ENCODE measurements at places on chromosomes 12 and 14.
A peak's percentile ranks its signal among the peaks of the same experiment; 100 is the strongest.

DNA sequence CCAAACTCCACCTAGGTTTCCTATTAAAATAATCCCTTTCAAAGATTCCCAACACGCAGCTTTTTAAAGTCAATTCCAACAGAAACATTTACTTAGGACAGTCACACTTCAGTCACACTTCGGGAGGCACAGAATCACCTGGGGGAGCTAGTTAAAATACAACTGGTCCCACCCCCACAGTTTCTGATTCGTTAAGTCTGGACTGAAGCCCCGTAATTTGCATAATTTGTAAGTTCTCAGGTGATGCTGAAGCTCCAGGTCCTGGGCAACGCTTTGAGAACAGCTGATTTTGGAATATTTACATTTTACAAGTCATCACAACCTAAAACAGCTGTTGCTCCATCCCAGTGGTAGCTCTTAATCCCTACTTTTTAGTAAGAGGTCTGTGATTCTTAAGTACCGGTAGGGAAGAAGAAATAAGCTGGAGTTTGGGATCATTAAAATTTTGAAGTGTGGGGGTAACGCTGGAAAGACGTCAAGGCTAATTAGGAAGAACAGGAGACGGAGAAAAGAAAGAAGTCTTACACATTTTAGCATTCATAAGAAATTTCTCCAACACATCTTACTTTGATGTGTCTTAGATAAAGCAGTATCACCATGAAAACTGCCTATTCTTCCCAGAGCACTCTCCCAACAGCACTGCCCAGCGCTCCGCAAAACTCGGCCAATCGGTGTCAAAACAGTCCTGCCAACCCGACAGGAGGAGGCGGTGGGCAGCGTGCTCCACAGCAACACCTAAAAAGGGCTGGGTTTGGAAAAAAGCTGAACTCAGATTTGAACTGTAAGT is 1.1 kb downstream of the IPO8 start:
- DNase-seq, result no peak

DNA sequence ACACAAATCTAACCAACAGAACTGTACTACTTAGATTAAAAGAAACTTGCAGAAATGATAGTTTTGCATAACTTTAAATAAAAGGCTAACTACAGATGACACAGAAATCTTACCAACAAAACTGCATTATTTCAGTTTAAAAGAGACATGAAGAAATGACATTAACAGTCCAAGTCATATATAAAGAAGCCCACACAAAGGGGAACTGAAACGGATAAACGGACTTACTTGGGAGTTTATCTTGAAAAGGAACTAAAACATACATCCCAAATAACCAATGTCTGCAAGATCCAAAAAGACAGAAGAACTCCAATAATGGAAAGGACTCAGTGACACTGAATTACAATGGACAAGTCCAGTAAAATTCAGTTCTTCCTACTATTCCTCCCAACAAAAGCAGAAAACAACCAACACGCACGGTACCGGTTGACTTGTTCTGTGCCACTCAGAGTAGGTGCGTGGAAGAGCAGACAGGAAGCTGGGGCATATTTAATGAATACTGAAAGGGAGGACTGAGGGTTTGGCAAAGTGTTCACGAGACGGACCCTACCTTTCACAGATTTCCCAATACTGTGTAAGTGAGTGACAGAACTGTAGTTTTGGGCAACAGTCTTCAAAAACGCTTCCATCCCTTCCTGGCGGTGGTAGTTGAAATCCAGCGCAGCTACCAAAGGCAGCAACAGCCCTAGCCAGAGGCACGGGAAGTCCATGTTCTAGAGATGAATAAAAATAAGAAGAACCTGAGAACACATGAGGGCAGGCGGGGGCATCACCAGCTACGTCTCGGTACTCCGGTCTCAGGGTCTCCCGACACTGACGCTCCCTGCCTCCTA is 627 bp downstream of the CPM start:
- DNase-seq, result peak; percentile 26

DNA sequence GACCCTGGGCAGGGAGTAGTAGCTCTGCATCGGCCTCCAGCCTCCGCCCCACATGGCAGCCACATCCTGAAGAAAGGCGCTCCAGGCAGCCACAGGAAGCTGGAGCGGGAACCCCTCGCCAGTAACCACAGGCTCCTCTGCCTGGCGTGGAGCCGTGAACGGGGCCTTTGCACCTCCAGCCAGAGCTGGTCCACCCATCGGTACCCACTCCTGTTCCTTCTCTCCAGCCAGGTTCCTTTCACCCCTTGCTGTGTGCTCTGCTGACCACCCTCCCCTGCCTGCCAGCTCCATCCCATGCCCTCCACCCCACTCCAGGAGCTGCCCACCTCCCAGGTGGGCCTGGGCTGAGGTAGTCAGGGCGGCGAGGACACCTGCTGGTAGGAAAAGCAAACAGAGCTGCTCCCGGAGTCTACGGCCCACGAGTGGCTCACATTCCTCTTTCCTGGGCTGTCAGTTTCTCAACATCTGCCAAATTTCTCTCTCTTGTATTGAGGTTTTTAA is 2.7 kb downstream of the TGFB3 start:
- no peak for DNase-seq

DNA sequence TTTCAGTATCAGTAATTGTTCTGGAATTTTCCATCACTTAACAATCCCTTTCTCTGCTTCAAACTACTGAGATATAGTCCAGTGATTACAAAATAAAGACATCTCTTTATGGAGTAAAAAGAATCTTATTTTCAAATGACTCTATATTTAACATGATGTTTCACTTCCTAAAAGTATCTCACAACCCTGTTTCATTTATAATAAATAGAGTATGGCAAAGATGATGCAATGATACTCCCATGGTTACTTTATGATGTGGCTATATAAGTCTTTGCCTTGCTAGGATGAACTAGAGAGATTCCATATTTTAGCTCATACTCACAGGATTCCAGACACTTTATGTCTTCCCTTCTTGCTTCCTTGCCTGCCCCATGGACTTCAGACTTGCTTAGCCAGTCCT is 953.5 kb upstream of the MDGA2 start:
- no peak for DNase-seq

DNA sequence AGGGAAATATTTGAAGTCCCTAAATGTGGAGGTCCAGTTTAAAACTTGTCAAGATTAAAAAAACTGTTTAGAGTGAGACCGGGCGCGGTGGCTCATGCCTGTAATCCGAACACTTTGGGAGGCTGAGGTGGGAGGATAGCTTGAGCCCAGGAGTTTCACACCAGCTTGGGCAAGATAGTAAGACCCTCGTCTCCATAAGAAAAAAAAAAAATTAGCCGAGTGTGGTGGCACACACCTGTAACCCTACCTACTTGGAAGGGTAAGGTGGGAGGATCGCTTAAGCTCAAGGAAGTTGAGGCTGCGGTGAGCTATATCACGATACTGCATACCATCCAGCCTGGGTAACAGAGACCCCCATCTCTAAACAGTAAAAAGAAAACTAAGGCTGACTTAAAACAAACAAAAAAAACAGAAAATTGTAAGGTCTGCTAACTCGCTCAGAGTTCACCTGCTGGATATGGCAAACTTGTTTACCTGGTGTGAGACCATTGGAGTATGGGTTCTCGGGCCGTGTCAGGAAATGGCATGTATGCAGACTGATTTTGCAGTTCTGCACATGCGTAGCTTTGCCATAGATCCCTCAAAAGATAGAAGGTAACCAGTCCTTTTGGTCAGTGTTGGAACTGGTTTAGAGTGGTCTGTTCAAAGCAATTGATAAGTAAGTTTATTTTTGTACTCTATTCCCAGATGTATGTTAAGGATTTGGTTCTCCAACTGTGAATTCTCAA is 2.1 kb downstream of the RNF10 start:
- no peak for DNase-seq

DNA sequence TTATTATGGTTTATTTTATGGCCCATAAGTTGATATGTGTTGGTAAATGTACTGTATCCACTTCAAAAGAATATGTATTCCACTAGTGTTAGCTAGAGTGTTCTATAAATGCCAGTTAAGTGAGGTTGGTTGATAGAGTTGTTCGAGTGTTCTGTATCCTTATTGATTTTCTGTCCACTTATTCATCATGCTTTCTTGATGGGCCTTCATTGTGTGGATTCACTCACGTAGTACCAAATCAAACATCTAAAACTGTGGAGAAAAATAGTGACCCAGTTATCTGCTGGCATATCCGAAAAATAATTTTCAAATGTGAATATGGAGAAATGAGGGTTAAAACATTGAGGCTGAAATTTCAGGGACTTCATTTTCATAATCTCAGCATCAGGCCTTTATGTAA is 230.4 kb downstream of the TRHDE start:
- DNase-seq, result no peak

GRCh38 chr14:68794851-68795596 is 2.2 kb upstream of the ZFP36L1 start:
- DNase-seq, result peak; percentile 58

DNA sequence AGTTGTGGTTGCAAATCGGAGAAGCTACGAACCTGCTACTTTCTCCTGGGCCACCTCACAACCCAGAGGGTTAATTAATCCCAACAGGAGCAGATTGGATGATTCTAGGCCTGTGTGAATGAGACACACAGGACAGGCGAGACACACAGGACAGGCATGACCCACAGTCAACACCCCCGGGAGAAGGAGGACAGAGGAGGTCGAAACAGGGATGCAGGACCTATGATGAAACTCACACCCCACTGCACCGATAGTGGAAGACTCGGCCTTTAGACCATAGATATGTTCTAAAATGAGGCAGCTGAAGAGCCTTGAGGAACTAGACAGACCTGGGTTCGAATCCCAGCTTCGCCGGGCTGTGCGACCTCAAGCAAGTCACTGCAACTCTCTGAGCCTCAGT is 11.6 kb downstream of the TMEM119 start:
- DNase-seq, result no peak

DNA sequence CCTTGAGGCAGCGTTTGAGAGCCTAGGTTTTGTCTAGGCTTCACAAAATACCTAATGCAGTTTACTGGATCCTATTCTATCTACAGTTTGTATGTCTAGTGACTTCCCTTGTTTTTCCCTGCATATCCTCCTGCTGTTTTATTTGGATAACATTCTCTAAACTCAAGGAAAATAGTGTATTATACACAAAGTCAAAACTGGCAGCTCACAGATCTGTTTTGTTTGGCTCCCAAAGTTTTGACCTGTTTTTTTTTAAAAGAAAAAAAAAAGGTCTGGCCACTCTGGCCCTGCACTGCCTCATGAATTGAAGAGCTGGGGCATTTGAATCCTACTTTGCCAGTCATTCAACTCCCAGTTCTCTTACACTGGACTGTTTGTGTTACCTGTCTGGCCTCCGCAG is 155.3 kb downstream of the KICS2 start:
- no peak for DNase-seq

DNA sequence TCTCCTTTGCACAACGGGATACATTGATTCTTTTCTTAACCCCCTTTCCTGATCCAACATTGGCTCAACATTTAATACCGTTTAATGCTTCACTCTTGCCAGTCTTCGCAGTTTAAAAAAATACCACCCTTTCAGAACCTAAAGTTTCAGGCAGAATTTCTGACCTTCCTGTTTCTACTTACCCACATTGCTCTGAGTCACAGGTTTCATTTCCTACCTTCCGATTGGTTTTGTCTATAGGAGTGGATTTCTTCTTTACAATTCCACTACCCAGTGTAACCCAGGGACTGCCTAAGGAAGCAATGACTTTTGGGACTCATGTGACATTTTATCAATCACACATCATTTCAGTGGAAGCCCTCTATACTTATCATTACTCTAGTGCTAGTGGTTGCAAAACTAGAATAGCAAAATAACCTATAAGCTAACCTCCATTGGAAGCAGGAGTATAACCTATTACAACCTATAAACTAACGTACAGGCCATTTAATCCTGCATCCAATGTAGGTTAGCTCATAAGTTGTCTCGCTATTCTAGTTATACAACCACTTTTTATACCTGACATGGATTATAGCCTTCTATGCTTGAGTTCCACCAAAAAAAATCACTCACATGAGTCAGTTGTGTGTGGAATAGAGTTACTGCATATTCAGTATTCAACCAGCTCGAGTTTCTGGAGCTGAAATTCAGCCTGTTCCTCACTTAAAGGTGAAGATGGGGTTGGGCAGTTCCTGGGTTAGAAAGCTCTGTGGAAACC is 64.9 kb upstream of the KITLG start:
- DNase-seq, result no peak

DNA sequence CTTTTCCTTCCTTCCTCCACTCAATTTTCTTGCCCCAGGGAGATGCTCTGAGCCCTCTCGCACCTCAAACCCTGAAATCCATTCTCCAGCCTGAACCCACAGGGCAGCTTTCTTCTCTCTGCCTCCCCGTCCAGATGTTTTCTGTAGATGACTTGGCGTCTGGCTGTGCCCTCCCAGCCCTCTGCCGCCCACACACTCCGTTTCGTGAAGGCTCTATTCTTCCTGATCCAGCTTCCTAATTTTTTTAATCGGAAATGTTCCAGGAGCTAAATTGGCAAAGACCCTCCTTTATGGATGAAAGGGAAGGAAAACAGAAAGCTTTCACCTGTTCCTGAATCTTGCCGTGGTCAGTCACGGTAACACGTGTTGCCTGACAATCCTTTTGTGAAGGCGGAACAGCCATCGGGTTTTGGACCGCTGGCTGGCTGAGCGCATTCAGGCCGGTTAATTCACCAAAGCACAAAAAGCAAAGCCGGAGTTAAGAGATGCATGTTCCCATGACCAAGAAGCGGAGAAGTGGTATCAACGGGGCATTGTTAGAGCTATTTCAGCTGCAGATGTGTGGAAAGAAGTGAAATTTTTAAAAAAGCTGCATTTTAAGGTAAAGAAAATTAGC is 70.2 kb upstream of the FBRSL1 start:
- no peak for DNase-seq

GRCh38 chr14:58191763-58192601 is 8.0 kb upstream of the ACTR10 start:
- DNase-seq, result no peak

- no peak for DNase-seq
Measured at GRCh38 chr14:40213701-40214100, 781.5 kb upstream of the FBXO33 start.

DNA sequence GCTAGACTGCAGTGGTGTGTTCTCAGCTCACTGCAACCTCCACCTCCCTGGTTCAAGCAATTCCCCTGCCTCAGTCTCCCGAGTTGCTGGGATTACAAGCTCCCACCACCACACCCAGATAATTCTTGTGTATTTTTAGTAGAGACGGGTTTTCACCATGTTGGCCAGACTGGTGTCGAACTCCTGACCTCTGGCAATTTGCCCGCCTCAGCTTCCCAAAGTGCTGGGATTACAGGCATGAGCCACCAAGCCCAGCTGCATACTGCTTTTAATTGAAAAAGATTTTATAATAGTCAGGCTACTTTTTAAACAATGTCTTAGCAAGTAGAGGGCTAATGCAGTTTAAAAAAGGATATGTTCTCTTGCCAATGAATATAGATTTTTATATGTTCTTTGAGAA is 668.9 kb downstream of the SLC6A15 start:
- DNase-seq, result no peak

DNA sequence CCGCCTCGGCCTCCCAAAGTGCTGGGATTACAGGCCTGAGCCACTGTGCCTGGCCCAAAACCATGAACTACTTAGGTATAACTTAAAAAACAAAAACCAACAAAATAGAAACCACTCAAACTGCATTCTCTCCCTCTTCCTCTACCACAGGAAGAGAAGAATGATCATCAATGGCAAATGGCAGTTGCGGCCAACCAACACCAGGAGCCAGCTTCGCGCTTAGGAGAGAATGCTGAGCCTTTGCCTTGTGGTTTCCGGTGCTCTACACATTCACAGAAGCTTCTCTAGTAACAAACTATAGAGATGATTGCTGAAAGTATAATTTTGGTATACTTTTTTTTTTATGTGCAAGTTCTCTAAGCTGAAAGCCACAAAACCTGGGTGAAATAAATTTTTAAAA is 17.1 kb downstream of the CATSPERB start:
- DNase-seq, result peak; percentile 1

GRCh38 chr12:100668945-100669536 is 95.6 kb downstream of the GAS2L3 start:
- no peak for DNase-seq

Data from stimulated activated naive CD4-positive, alpha-beta T cell (primary cell).